Tongue (tissue), 3 donors: ENCODE measurements at places on chromosomes 16 and 17. TPM values are rescaled to one million over a fixed set of nuclear protein-coding genes. Genes with fewer than 3 reads are reported as not detected.

The SPIRE2 gene
- 2.5 TPM for total RNA-seq

- DNase-seq, result no peak
Measured at GRCh38 chr16:23498863-23499262, 11.4 kb downstream of the GGA2 start.

GRCh38 chr17:72259922-72260321, 139.1 kb downstream of the SOX9 start:
- no peak for DNase-seq

The C16orf89 gene
- 5.3 TPM for total RNA-seq

The SLC38A8 gene
- not detected for total RNA-seq

DNA sequence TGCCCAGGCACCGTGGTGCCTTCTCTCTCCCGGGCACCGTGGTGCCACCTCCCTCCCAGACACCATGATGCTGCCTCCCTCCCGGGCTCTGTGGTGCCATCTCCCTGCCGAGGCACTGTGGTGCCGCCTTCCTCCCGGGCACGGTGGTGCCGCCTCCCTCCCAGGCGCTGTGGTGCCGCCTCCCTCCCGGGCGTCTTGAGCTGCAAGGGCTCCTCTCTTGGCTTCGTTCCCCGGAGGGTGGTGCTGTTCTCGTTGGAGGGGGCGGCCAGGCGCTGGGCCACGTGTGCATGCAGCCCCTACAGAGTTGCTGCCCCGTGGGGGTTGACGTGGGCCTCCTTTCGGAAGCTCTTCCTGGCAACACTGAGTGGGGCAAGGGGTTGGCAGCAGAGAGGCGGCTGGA, 8.2 kb downstream of the CENPX start:
- DNase-seq, result no peak

The KRTAP4-9 gene
- not detected for total RNA-seq

The NT5M gene
- total RNA-seq, result 3.5 TPM

DNA sequence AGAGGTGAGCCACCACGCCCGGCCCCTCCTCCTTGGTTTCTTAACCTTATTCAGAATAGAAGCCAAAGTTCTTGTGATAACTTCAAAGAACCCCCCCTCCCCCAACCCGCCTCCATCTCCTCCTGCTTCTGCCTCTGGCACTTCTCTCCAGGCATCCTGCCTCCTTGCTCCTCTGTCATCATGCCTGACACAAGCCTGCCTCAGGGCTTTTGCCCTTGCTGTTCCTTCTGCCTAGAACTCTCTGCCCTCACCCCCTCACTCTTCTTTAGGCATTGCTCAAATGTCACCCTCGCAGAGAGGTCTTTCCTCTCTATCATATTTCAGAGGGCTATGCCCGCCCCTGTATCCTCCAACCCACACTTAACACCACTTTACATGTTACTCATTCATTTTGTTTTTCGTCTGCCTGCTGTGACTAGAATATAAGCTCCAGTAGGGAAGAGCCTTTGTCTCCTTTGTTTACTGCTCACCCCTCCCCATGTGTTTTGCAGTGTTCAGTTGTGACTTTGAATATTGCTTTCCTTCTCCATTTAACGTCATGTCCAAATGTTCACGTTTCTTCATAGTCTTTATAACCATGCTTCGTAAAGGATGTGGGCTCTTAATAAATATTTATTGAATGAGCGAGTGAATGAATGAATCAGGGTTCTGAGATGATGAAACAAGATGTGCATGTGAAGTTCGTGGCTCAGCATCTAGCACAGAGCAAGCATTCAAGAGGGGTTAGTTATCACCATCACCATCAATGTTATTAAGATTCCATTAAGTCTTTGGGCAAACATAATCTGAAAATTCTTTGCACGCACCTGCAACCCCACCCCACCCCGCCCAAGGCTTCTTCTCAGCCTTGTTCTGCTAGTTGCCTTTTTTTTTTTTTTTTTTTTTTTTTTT, 186.2 kb upstream of the WSCD1 start:
- DNase-seq, result no peak

The MRPL12 gene
- 12.2 TPM for total RNA-seq

DNA sequence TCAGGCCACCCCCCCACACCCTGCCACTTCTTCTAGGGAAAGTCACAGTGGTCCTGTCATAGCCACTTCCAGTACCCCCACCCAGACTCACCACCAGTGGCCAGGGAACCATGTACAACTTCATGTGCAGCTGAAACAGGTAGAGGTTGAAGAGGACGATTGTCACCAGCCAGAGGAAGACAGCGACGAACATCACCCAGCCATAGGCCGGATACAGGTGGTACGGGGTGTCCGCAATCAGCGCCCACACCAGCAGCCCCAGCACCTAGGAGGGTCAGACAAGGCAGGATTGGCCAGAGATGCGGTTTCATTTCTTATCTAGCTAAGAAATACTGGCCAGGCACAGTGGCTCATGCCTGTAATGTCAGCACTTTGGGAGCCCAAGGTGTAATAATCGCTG, 16.7 kb downstream of the ARL2BP start:
- DNase-seq, result no peak

DNA sequence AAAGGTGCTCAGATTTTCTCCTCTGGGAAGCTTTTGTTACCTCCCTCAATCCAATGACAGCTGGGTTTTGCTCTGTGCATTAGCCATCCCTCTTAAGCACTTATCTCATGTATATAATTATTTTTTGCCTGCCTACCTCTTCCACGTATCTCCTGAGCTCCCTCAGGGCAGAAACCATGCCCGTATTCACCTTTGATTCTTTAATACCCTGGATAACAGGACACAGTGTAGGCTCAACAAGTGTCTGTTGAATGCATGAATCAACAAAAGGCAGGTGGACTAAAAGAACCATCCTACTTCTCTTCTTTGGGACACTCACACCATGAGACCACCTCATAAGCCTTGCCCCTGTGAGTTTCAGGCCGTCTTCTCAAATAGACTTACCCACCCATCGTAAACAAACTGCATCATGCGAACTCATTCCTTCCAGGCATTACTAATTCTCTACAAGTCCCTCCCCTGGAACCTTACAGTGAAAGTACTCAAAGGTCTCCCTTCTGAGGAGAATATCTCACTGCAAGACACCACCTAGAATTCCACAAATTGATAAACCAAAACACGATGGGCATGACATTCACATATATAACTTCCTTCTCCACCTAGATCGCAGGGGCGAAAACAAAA, 3.2 kb downstream of the ARHGAP17 start:
- no peak for DNase-seq

- no peak for DNase-seq
Measured at GRCh38 chr16:17470182-17470907, 415 bp downstream of the XYLT1 start.

GRCh38 chr16:62921904-62922303, 885.7 kb upstream of the CDH8 start:
- DNase-seq, result peak; percentile 83

DNA sequence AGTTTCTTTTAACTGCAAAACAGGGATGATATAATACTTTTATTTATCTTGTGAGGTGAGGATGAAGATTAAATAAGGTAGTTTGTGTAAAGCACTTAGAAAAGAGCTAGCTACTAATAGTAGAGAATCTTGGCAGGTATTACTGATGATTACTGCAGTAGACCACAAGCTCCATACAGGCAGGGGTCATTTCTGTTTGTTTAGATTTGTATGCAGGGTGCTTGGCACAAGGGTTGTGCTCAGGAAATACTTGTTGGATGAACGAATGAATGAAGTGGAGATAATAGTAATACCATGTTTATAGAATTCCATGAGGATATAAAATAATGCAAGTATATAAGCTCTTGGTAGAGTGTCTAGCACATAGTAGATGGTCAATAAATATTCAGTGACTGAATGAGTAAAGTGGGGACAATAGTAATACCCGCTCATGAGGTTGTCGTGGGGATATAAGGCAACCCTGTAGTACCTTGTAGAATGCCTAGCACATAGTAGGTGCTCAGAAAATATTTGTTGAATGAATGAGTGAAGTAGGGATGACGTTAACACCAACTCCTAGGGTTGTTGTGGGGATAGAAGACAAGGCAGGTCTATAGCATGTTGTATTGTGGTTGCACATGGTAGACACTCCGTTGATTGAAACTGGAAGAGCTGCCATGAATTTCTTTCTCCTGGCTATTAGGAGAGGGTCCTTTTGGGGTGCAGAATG, 83.0 kb downstream of the ABCC1 start:
- DNase-seq, result no peak

DNA sequence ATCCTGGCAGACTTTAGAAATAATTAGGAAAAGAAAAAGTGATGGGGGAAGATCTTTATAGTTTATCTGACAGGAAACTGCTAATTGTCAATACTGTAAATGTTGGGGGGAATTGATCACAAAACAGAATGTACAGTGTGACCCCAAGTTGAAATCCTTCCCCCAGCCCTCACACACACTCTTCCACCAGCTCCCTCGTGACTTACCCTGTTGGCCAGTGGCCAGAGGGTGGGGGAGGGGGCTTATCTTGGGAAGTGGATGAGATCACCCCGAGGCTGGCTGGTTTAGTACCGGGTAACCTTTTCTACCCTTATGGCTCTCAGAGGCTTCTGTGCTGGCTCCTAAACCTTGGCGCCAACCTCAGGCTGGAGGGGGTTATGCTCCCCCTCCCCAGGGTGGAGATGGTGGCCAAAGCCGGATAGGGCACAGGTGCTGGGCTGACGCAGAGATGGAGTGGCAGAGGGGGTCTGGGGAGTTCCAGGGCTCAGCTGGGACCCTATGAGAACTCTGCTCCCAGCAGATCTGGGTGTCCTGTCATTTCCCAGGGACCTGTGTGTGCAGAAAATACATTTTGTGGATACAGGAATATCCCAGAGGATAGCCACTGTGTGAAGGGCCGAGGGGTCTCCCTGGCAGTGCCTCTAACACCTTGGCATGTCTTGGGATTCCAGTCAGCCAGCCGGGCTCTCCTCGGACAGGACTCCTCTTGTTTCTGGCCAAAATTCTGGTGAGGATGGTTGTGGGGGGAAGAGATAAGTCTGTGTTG, 18.6 kb downstream of the CDH16 start:
- DNase-seq, result peak; percentile 77

DNA sequence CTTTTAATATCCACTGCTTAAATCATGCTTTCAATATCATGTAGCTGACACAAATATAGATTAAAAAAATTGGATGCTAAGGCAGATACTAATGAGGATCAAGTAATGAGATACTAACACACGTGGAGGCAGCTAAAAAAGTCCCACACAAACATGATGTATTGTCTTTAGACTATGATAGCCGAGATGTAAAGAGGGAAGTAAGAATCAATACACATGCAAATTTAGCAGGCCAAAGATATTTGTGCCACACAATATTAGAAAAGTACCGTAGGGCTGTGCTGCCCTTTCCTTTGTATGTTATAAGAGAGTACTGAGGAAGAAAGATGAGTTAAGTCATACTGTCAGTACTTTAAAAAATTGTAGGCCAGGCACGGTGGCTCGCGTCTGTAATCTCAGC, 51.4 kb upstream of the STAC2 start:
- no peak for DNase-seq

DNA sequence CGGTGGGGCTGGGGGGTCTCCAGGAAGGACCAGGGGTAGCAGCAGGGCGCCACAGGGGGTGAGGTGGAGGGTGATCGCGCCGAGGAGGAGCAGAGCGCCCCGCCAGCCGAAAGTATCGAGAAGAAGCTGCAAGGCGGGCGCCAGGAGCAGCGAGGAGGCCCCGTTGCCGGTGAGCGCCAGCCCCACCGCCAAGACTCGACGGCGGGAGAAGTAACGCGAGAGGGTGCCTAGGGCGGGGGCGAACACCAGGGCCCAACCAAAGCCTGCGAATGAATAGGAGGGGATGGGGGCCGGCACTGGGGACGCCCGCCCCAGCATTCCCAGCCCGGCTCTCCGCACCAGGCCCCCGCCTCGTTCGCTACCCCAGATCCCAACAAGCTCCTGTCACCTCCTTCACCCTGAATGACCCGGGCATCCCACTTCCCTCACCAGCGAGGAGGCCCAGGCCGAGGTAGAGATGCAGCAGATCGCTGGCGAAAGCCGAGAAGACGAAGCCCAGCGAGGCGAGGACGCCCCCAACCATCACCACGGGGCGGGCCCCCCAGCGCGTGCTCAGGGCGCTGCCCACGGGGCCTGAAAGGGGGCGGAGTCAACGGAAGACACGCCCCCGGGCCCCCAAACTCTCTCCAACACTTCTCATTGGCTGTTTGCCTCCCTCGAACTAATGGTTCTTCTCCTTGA, 1.3 kb downstream of the SLC16A11 start:
- DNase-seq, result no peak

GRCh38 chr16:29903590-29903989, 3.3 kb downstream of the ASPHD1 start:
- DNase-seq, result no peak

The CCDC144A gene
- 3.3 TPM for total RNA-seq

GRCh38 chr17:8922451-8922850, 43.1 kb downstream of the PIK3R5 start:
- peak; percentile 41 for DNase-seq

GRCh38 chr17:3828151-3828851, 17.7 kb downstream of the NCBP3 start:
- peak; percentile 56 for DNase-seq

GRCh38 chr17:44918006-44918405, 2.7 kb upstream of the GFAP start:
- no peak for DNase-seq

GRCh38 chr17:57551321-57552079, 193.6 kb downstream of the CCDC182 start:
- no peak for DNase-seq

DNA sequence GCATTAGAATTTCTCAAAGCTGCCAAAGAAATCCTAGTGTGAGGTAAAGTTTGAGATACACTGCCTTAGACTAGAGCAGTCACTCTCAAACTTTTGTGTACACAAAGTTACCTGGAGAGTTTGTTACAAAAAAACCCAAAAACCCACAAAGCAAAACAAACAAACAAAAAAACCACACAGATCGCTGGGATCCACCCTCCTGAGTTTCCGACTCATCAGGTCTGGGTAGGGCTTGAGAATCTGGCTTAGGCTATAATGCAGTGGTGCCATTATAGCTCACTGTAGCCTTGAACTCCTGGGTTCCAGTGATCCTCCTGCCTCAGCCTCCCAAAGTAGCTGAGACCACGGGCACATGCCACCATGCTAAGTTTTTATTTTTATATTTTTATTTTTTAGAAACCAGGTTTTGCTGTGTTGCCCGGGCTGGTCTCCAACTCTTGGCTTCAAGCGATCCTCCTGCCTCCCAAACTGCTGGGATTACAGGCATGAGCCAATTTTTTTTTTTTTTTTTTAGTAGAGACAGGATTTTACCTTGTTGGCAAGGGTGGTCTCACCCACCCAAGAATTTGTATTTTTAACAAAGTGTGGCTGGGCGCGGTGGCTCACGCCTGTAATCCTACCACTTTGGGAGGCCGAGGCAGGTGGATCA, 22.3 kb upstream of the SMG1 start:
- DNase-seq, result no peak

The BRICD5 gene
- total RNA-seq, result 1.9 TPM

- DNase-seq, result no peak
Measured at GRCh38 chr17:3957735-3958599, 6.3 kb downstream of the ATP2A3 start.

- no peak for DNase-seq
Measured at GRCh38 chr17:77414811-77415400, 274.1 kb downstream of the SEC14L1 start.

- DNase-seq, result no peak
Measured at GRCh38 chr17:29674281-29674680, 51.6 kb upstream of the CORO6 start.
